ENCODE measurements at places on chromosomes 3 and 15.

- peak; percentile 57 for DNase-seq
These were observed 236.2 kb downstream of the ZPLD1 start for GRCh38 chr3:102670986-102671385.

- no peak for DNase-seq
These were observed 152.4 kb downstream of the PGPEP1L start for GRCh38 chr15:98855067-98855814.

- DNase-seq = peak; percentile 97
These were observed 98.0 kb upstream of the RORA start for GRCh38 chr15:61327019-61327631.

DNA sequence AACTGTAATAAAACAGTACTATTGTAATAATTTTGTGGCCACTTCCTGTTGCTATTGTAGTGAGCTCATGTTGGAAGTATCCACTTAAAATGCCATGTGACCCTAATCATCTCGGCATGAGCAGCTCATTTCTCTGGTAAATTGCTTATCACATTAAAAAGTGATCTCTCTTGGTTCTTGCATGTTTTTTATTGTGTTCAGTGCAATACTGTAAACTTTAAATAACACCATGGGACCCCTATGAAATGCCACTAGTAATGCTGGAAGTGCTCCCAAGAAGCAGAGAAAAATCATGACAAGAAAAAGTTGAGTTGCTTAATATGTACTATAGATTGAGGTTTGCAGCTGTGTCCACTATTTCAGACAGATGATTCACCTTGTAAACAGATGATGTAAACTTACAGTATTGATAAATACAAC is 45.6 kb downstream of the NMD3 start:
- DNase-seq = peak; percentile 88

GRCh38 chr3:101203411-101203810 is 117.0 kb downstream of the IMPG2 start:
- DNase-seq = no peak

DNA sequence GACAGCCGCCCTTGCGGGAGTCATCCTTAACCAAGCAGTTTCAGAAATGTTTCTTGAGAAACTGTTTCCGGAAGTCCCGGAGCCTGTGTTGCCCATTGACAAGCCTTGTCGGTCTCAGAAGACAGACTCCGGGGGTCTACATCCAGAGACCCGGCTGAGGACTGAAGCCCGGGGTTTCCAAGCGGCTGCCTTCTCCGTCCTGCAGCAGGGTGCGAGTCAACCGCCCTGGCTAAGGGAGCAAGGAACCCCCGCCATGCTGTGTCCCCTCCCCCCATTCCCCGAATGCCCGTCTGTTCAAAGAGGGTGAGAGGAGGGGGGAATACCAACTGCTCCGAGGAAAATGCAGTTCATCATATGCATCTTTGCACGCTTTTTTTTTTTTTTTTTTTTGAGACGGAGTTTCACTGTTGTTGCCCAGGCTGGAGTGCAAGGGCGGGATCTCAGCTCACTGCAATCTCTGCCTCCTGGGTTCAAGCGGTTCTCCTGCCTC is 61.6 kb downstream of the ATP1B3 start:
- no peak for DNase-seq

- DNase-seq = no peak
These were observed 5.6 kb upstream of the PYDC2 start for GRCh38 chr3:191455257-191455952.

DNA sequence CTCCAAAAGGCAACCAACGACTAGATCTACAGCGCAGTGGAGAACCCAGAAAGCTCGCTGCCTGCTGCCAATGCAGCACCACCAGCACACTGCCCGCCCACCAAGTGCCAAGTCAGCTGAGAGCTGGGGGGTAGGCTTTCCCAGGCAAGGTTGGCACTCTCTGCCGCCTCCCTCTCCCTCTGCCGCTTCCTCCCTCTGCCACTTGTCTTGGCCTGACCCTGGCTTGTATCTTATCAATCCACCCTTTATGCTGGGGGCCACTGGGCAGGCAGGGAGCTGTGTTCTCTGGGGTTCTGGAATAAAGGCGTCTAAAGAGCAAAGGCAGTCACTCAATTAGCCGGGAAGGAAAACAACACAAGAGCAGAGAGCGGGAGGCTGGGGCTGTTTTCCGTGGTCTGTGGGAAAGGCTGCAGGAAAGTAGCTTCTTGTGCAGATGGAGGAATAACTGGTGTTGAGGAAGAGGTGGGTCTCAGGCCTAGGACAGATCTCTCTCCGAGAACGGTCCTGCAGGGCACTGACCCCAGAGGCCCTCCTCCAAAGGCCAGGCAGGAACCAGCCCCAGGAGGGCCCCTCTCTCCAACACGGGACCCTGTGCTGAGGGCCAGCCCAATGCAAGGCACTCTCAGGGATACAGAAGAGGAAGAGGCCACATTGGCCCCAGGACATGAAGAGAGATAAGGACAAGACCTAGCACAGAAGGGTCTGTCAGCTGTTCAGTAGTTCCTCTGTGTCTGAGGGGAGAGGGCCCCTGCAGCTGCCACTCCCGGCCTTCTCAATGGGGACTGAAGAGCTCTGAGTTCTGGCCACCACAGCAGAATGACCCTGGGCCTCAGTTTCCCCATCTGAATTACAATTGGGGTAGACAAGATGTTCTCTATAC is 30.8 kb downstream of the ACSBG1 start:
- no peak for DNase-seq

- no peak for DNase-seq
These were observed 19.7 kb downstream of the OCA2 start for GRCh38 chr15:28079313-28079969.

DNA sequence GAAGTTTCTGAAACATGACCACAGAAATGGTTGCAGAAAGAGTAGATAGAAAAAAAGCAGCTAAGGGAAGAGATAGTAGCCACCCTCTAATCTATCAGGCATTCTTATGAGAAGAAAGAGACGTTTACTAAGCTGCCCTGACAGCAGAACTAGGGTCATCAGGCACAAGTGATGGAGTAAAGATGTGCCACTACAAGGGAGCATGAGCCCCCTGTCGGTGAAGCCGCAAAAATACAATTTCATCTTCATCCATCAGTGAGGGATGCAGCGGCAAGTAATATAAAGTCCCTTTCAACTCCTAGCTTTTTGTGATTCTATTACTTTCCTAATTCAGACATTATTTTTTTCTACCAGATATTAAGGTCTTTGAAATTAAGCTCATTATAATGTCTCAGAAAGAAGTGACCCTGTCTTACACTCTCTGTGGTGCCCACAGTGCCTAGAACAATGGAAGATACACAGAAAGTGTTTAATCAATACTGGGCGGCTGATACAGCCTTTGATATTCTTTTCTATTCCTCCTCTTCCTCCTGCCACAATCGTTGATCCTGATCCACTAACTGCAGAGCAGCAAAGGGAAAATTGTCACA is 651.6 kb downstream of the NTRK3 start:
- peak; percentile 22 for DNase-seq

GRCh38 chr3:48469046-48469915 is 22.7 kb downstream of the ATRIP start:
- no peak for DNase-seq
